ENCODE measurements at places on chromosomes 7 and 10.

- no peak for DNase-seq
These were observed 471 bp upstream of the TOMM7 start for GRCh38 chr7:22823142-22823497.

- no peak for DNase-seq
These were observed 1051.1 kb upstream of the AUTS2 start for GRCh38 chr7:68547181-68547580.

DNA sequence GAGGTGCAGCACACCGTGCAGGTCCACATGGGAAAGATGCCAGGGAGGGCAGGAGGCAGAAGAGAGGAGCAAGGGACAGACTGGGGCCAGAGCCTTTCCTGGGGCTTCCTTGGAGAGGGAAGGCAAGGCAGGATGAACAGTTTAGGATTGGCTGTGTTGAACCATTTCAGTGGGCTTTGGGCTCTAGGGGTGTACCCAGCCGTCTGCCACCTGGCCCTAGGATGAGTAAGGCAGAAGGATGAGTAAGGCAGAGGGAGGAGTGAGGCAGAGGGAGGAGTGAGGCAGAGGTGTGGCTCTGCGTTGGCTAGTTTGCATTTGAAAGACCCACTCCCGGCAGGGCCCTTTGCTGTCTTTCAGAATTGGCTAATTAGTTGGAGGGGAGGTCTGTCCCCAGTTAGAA lies 31.5 kb upstream of the PRF1 start:
- DNase-seq: no peak

- no peak for DNase-seq
These were observed 30.0 kb upstream of the MYH16 start for GRCh38 chr7:99242682-99243081.

DNA sequence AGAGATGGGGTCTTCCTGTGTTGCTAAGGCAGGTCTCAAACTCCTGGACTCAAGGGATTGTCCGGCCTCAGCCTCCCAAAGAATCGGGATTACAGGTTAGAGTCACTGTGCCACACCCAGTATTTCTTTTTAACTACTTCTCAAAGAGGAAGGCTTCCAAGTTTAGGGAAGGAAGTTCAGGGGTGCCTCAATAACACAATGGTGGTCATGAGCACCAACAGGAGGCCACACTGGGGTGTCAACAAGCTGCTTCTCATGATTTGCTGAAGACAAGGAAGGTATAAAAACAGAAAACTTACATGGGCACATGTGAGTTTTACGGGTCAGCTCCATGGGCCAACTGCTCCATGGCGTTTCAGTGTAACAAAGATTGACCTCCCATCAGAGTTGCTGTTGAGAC lies 160.5 kb downstream of the TNS3 start:
- DNase-seq: no peak

GRCh38 chr7:20980668-20981264 lies 194.1 kb upstream of the SP8 start:
- no peak for DNase-seq

DNA sequence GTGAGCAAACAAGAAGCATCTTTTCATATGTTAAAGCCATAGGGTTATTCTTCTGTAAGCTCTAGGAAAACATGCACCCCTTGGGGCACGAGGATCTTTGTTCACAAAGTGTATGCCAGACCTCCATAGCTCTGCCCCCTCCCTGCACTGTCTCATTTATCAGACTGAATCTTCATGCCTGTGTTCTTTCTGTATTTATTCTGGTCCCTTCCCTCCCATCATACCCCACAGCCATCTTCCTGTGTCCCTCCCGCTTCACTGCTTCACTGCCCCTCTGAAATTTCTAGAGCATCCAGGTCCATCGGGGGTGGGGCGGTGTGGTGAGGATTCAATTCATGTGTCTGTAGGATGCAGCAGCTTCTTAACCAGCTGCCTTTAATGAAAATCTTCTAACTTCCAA lies 7.5 kb downstream of the EPHB6 start:
- no peak for DNase-seq

GRCh38 chr7:107638594-107638993 lies 22.0 kb upstream of the SLC26A4 start:
- DNase-seq: no peak

GRCh38 chr10:48444266-48444665 lies 137.8 kb downstream of the MAPK8 start:
- DNase-seq: peak; percentile 75

- no peak for DNase-seq
These were observed 10.7 kb downstream of the AMZ1 start for GRCh38 chr7:2698581-2699288.

DNA sequence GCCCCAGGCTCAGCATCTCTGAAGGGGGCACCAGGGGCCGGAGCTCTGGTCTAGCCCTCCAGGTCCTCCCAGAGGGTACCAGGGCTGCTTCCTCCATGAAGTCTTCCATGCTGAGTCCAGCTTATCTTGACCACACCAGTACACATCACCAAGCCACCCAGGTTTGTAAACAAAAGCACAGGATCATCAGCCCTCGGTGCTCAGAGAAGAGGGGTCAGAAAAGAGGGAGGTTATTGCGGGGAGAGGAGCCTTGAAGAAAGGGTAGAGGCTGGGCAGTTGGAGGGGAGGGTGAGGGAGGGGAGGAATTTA lies 23.9 kb downstream of the AQP1 start:
- no peak for DNase-seq

- DNase-seq: no peak
These were observed 85.2 kb upstream of the CDC14C start for GRCh38 chr7:48839108-48839507.

DNA sequence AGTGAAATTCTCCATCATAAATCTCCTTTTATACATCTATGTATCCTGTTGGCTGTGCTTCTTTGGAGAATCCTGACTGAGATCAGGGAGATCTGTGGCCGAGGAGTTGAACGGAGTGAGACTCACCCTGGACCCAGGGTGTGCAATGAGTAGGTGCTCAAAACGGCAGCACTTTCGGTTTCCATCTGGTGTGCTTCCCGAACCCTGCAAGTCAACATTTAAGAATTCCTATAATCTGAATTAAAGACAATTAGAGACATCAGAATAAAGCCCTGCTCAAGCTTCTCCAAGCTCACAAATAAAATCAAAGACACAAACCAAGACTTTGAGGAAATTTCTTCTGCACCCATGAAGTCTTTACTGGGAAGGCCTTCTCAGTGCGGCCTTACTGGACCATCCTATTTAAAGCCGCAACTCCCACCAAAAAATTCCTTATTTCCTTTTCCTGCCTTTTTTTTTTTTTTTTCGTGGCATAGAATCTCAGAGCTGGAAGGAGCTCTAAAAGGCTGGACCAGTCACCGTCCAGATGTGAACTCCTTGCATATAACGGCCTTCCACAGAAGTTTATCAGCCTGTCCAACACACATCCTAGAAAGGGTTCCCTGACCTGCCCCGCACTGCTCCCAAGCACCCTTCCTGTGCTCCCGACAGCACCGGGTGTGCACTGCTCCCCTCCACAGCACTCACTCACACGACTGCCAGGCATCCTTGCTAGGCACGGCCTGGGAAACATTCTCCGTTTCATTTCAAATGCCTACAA lies 29.7 kb downstream of the GNA12 start:
- DNase-seq: no peak

GRCh38 chr10:49075743-49076142 lies 39.6 kb downstream of the VSTM4 start:
- no peak for DNase-seq

- peak; percentile 95 for DNase-seq
These were observed 117.4 kb downstream of the INPP5A start for GRCh38 chr10:132654708-132655661.

GRCh38 chr10:6738112-6738768 lies 158.2 kb upstream of the PRKCQ start:
- no peak for DNase-seq

- DNase-seq: peak; percentile 67
These were observed 23.3 kb downstream of the BPGM start for GRCh38 chr7:134669845-134670373.

DNA sequence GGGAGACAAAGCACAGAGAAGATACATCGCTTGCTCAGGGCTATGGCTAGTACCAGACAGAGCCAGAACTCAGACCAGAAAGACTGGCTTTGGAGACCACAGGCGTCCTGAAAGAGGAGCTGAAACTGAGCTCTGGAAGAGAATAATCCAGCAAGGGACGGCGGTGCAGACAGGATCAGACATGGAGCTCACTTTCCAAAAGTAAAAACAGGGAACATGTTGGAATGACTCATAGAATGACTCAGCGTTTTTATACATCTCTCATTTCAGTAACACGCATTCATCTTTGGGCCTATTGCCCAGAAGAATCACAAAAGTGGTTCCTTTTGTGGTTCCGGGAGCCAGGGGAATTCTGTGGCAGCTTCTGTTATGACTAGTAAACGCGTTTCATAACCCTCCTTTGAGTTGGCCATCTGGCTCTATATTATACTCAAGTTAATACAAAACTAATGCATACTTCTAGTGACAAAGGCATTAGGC lies 37.2 kb downstream of the PLEKHS1 start:
- DNase-seq: no peak

- no peak for DNase-seq
These were observed 25.3 kb upstream of the WNT2 start for GRCh38 chr7:117347962-117348672.

GRCh38 chr7:118109607-118110006 lies 74.4 kb upstream of the LSM8 start:
- no peak for DNase-seq
